ENCODE measurements at places on chromosomes 13 and 19. TPM values are rescaled to one million over a fixed set of nuclear protein-coding genes. Genes with fewer than 3 reads are reported as not detected.

DNA sequence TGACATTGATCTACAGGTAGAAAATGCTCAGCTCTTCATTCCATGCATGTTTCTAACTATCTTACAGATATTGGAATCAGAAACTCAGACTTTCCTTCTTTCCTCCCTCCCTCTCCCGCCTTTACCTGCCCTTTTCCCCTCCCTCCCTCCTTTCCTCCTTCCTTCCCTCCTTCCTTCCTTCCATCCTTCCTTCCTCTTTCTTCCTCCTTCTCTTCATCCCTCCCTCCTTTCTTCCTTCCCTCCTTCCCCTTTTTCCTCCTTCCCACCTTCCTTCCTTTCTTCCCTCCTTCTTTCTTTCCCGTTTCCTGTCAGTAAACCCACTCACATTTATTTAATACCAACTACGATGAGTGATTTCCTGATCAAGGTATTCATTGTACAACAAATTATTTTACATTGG, 113.4 kb upstream of the IRS2 start:
- H3K36me3 ChIP-seq = no peaks in the 10 kb centered on the region
- no peaks in the 10 kb centered on the region for H3K4me1 ChIP-seq
- no peak for DNase-seq
- no peak overlapping the region for H3K27ac ChIP-seq

GRCh38 chr19:2365201-2365970, 5.3 kb downstream of the TMPRSS9 start:
- DNase-seq = no peak
- H3K4me1 ChIP-seq = no peaks in the 10 kb centered on the region
- peaks cover 3% of the 10 kb centered on the region for H3K27me3 ChIP-seq
- H3K4me3 ChIP-seq = no peak overlapping the region

- H3K4me3 ChIP-seq = no peak overlapping the region
- no peaks in the 10 kb centered on the region for H3K36me3 ChIP-seq
- H3K27ac ChIP-seq = no peak overlapping the region
- no peak for DNase-seq
- no peaks in the 10 kb centered on the region for H3K4me1 ChIP-seq
Measured at GRCh38 chr13:35920816-35921215, 210.4 kb downstream of the DCLK1 start.

- peak overlapping the region; percentile 22 for H3K4me3 ChIP-seq
- H3K36me3 ChIP-seq = peaks cover 23% of the 10 kb centered on the region
- no peaks in the 10 kb centered on the region for H3K27me3 ChIP-seq
Measured at GRCh38 chr13:40764587-40765403, 6.2 kb downstream of the MRPS31 start.

GRCh38 chr19:2119921-2120785, 23.4 kb downstream of the IZUMO4 start:
- no peak overlapping the region for H3K4me3 ChIP-seq
- no peaks in the 10 kb centered on the region for H3K27me3 ChIP-seq
- DNase-seq = no peak
- no peak overlapping the region for H3K27ac ChIP-seq

DNA sequence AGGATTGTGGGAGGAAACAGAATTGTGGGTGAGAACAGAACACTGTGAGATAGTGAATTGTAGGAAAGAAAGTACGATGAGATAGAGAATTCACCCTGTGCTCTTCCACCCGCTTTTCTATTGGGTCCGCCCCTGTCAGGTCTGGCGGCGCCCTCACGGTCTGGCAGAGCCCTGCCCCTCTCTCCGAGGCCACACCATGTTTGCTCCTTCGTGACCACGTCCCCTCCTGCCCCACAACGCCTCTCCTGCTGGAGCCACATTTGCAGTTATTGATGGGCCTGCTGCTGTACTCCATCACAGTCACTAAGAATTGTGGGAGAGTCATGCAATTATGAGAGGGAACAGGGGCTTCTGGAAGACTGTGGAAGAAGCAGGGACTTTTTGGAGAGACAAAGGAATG, 473.1 kb downstream of the KLF12 start:
- no peaks in the 10 kb centered on the region for H3K27me3 ChIP-seq
- no peak overlapping the region for H3K4me3 ChIP-seq
- no peak overlapping the region for H3K27ac ChIP-seq
- H3K4me1 ChIP-seq = no peaks in the 10 kb centered on the region
- H3K36me3 ChIP-seq = no peaks in the 10 kb centered on the region

DNA sequence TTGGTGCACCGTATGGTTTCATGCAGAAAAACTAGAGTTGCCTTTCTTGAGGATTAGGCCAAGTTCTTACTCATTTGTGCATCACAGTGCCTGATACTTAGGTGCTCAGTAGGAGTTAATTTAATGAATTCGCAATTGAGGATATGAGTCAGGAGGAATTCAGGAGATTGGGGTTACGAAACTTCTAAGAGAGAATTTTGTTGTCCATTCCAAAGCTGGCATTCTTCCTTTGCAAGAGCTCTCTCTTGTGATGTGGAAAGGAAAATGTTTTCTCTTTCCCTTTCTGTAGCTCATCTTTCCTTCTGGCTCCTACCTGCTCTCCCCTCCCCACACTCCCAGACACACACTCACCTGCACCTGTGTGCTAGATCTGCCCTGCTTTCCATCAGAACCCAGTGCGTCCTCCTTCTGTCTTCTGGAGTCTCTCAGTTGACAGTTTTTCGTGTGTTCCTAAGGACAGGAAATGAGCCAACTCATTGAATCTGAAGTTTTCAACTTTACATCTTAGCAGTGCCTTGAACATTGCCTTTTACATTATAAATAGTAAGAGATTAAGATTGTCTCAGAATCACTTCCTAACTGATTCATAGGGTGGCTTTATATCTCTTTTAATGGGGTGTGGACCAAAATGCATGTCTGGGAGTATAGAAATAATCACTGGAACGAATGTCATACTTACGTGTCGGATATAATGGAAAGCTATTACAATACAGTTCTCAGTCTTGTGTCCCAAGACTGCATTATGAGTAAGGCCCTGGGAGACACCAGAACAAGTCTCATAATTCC, 19.7 kb upstream of the ERCC5 start:
- no peaks in the 10 kb centered on the region for H3K4me1 ChIP-seq
- no peak for DNase-seq
- no peaks in the 10 kb centered on the region for H3K27me3 ChIP-seq

GRCh38 chr13:67462098-67462497, 232.0 kb upstream of the PCDH9 start:
- H3K27me3 ChIP-seq = no peaks in the 10 kb centered on the region
- DNase-seq = no peak
- H3K36me3 ChIP-seq = no peaks in the 10 kb centered on the region
- no peak overlapping the region for H3K27ac ChIP-seq
- H3K4me3 ChIP-seq = no peak overlapping the region

- H3K4me1 ChIP-seq = peaks cover 12% of the 10 kb centered on the region
- H3K4me3 ChIP-seq = no peak overlapping the region
- H3K27ac ChIP-seq = no peak overlapping the region
- H3K27me3 ChIP-seq = no peaks in the 10 kb centered on the region
- H3K36me3 ChIP-seq = peaks cover 10% of the 10 kb centered on the region
Measured at GRCh38 chr19:14405758-14406644, 13.1 kb downstream of the DDX39A start.

DNA sequence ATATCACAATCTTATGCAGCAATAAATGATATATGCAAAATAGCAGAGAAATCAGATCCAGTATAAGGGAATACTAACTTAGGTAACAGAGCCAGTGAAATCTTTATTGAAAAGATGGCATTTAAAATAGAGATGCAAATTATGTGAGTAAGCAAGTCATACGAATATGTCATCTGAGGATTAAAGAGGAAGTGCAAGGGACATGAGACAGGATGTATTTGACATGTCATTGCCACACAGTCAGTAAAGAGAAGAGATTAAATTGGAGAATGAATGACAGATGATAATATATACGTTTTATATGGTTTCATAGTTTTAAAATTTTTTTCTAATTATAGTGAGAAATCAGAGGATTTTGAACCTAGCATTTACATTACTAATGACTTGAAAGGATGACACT, 426.4 kb downstream of the SLITRK5 start:
- no peaks in the 10 kb centered on the region for H3K36me3 ChIP-seq
- no peaks in the 10 kb centered on the region for H3K27me3 ChIP-seq
- no peak overlapping the region for H3K4me3 ChIP-seq
- no peak overlapping the region for H3K27ac ChIP-seq
- peaks cover 9% of the 10 kb centered on the region for H3K4me1 ChIP-seq
- peak; percentile 69 for DNase-seq

- H3K36me3 ChIP-seq = no peaks in the 10 kb centered on the region
- no peaks in the 10 kb centered on the region for H3K27me3 ChIP-seq
- DNase-seq = no peak
- no peaks in the 10 kb centered on the region for H3K4me1 ChIP-seq
- no peak overlapping the region for H3K4me3 ChIP-seq
Measured at GRCh38 chr13:54016542-54016941, 987.9 kb downstream of the OLFM4 start.

- H3K27me3 ChIP-seq = no peaks in the 10 kb centered on the region
- no peaks in the 10 kb centered on the region for H3K36me3 ChIP-seq
- no peak overlapping the region for H3K27ac ChIP-seq
- H3K4me3 ChIP-seq = peak overlapping the region; percentile 90
Measured at GRCh38 chr19:35740108-35740422, 2.2 kb downstream of the IGFLR1 start.

DNA sequence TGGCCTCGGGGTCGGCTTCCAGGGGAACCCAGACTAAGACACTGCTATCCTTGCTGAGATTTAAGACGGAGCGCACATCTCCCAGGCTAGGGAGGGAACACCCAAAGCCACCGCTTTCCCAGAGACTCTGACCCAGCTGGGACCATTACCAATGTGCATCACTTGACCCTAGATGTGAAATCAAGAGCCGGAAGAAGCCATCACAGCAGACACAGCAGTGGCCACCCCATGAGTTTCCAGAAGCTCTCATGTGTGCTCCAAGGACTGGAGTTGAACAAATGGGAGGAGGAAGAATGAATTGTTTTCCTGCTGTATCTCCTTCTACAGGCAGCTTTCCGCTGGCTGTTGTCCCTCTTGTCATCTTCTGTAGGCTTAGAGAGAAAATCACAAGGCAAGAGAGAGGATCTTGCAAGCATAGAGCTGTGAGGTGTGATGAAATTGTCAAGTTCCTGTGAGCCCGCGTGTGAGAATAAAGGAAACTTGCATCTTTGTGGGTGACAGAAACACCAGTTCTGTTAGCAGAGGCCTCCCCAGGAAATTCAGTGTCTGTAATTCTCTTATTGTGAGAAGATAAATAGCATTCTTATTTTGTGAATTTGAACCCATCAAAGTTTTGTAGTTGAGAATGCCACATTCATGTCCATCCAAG, 711.8 kb downstream of the UQCRFS1 start:
- no peaks in the 10 kb centered on the region for H3K4me1 ChIP-seq
- no peaks in the 10 kb centered on the region for H3K27me3 ChIP-seq
- H3K36me3 ChIP-seq = no peaks in the 10 kb centered on the region
- no peak overlapping the region for H3K27ac ChIP-seq
- DNase-seq = no peak

DNA sequence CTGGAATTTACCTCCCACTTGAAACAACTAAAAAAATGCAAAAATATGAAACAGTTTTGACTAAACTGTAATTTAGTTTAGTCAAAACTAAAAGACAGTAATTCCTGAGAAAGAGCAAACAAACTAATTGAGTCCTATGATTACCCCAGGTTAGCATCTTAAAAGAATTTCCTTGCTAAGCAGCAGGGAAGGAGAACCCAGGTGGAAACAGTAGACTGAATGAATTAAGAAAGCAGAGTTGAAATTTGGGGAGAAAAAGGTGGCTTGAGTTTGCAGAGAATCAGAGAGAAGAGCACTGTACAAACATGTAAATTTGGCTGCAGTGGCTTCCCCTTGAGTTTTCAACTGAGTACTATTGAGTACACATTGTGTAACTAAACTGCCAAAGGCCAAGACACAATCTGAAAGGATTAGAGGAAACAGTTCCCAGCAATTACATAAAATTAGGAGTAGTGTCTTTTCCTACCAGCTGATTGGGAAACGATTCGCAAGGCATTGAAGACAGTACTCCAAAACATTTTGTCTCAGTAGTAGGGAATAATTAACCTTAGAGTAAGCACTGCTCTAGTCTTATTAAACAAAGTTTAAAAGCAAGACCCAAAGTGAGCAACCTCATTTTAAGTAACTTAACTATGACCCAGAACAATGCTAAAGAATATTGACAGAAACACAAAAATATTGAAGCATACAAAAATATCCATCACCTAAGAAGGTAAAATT, 820.5 kb downstream of the DACH1 start:
- no peak overlapping the region for H3K4me3 ChIP-seq
- no peak overlapping the region for H3K27ac ChIP-seq
- no peak for DNase-seq
- no peaks in the 10 kb centered on the region for H3K36me3 ChIP-seq
- H3K4me1 ChIP-seq = no peaks in the 10 kb centered on the region
- no peaks in the 10 kb centered on the region for H3K27me3 ChIP-seq

DNA sequence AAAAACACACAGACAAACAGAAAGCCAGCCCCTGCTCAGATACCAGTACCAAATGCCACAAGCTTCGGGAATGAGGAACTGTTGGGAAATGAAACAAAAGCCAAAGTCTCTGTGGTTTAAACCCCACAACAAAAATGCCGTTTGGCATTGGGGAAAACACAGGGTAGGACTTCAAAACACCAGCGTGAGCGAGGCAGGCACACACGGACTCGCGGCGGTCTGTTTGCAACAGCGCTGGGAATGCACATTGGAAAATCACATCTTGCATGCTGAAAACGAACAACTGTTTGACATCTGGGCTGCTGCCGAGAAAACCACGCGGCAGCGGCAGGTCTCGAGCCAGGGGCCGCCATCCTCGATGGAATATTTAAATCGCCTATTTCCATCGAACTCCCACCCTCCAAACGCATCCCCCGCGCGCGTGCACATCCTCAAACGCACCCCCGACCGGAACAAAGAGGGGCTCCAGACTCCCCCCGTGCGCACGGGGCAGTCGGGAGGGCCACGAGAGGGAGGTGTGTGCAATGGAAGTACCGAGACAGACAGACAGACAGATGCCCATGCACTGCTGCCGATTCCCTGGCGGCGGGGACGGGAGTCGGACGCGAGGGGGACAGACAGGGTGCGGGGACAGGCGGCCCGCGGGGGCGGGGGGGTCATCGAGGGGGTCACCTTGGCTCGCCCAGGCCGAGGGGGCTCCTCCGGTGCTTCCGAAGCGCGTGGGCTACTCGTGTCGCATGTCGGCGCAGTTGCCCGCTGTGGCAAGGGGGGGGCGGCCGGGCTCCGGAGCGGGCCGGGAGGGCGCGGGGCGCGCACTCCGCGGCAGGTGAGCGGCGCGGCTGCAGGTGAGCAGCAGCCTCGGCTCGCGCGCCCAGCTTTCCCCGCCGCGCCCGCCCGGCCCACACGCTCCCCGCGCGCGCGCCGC, at the start of gene GPR12:
GPR12 (minus strand) TSS at position 880 of the 925 bp plus-strand sequence. CDS start 959 bp downstream, outside the sequence.
- H3K4me3 ChIP-seq = no peak within 1 kb of the TSS
- H3K27ac ChIP-seq = no peak within 1 kb of the TSS
- DNase-seq = no peak
- H3K36me3 ChIP-seq = no peaks in the 10 kb centered on the region
- H3K4me1 ChIP-seq = no peaks in the 10 kb centered on the region
- no peaks in the 10 kb centered on the region for H3K27me3 ChIP-seq

SBK3 gene
- total RNA-seq = not detected

LGI4 gene
- total RNA-seq = 0.22 TPM

S1PR2 gene
- total RNA-seq = 65.1 TPM

SIAH3 gene
- not detected for total RNA-seq

TNNT1 gene
- 39.0 TPM for total RNA-seq

LIM2 gene
- not detected for total RNA-seq

SHISA2 gene
- not detected for total RNA-seq

IGSF23 gene
- total RNA-seq = not detected

CNFN gene
- total RNA-seq = not detected

SIGLEC12 gene
- not detected for total RNA-seq

Data from Karpas-422 (cell line).